Natural killer cell (primary cell): ENCODE measurements at places on chromosomes 1 and 21. TPM values are rescaled to one million over a fixed set of nuclear protein-coding genes. Genes with fewer than 3 reads are reported as not detected.

DNA sequence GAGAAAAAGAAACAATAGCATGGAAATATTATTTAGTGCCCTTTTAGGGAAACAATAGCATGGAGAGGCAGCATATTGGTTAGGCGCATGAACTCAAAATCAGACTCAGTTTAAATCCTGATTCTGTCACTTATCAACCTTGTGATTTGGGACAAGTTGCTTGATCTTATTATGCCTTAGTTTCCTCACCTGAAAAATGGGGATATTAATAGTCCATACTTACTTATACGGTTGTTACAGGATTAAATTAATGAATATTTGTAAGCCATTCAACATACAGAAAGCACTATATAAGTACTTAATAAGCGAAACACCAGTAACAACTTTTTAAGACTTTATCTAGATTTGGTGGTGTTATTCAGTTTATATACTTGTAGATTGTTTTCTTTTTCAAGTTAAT, 1.2 kb downstream of the TSEN15 start:
- H3K27me3 ChIP-seq = peaks cover 6% of the 10 kb centered on the region
- no peak overlapping the region for H3K4me3 ChIP-seq
- no peak for DNase-seq
- no peaks in the 10 kb centered on the region for H3K4me1 ChIP-seq

DNA sequence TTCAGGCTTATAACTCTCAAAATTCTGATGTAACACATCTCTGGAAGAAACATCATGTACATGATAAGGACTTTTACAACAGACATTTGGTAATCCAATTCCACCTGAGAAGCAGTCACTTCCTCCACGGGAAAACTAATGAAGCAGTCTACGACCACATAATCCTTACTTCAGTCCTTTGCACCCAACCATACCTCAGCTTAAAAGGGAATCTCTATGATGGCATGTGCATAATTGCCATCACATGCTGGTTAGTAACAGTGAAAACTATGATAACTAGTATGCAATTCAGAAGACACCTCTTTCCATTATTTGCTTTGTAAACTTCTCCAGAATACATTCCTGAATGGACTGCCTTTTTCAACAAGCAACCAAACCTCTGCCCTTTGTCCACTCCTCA, 53.1 kb downstream of the TTC13 start:
- peaks cover 87% of the 10 kb centered on the region for H3K36me3 ChIP-seq
- no peaks in the 10 kb centered on the region for H3K4me1 ChIP-seq
- no peaks in the 10 kb centered on the region for H3K27me3 ChIP-seq

Gene APOBEC4
- total RNA-seq = not detected

GRCh38 chr1:234842726-234843641, 233.0 kb upstream of the IRF2BP2 start:
- no peak overlapping the region for H3K4me3 ChIP-seq
- H3K4me1 ChIP-seq = peaks cover 25% of the 10 kb centered on the region
- H3K27ac ChIP-seq = peak overlapping the region; percentile 20
- no peaks in the 10 kb centered on the region for H3K36me3 ChIP-seq
- peak; percentile 74 for DNase-seq

DNA sequence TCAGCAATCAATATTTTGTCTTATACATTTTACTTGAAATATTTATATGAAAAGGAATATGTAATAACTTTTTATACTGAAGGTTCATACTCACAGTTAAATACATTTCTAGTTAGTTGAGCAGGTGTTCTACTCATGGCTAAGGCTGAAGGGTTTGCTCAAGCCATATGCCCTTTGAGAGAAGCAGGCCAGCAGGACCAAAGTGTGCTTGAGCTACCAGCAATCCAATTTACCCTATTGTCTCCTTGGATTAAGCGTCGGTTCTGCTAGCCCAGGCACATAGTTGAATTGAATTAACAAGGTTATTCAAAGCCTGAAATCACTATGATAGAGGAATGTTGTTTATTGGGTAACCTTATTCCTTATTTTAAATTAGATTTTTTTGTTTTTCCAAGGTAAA, 151.5 kb upstream of the BACE2 start:
- no peaks in the 10 kb centered on the region for H3K4me1 ChIP-seq
- no peak overlapping the region for H3K4me3 ChIP-seq
- no peak for DNase-seq
- H3K27ac ChIP-seq = no peak overlapping the region
- no peaks in the 10 kb centered on the region for H3K36me3 ChIP-seq

- H3K36me3 ChIP-seq = no peaks in the 10 kb centered on the region
- no peaks in the 10 kb centered on the region for H3K27me3 ChIP-seq
- no peak overlapping the region for H3K4me3 ChIP-seq
- H3K27ac ChIP-seq = no peak overlapping the region
- no peak for DNase-seq
Observed at GRCh38 chr1:167524651-167525050, 6.3 kb upstream of the CD247 start.

GRCh38 chr1:163537809-163538208, 216.1 kb downstream of the NUF2 start:
- no peak for DNase-seq
- H3K4me3 ChIP-seq = no peak overlapping the region
- H3K27me3 ChIP-seq = no peaks in the 10 kb centered on the region
- H3K36me3 ChIP-seq = no peaks in the 10 kb centered on the region
- H3K27ac ChIP-seq = no peak overlapping the region

DNA sequence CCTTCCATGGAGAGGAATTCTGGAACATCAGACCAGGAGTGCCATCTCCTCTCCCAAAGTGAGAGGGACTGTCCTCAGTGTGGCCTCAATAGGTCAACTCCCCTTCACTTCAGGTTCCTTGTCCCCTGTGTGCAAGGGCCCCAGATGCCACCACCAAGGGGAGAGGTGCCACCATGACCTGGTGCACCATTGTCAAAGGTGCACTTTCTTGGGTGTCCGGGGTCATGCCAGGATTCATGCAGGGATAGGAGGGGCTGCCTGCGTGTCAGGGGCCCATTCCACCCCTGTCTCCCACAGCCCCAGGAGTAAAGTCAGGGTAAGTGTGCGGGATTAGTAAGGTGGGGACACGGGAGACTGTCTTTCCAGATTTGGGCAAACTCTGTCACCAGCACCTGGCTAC, 21.4 kb upstream of the EPHA2 start:
- peaks cover 4% of the 10 kb centered on the region for H3K4me1 ChIP-seq
- DNase-seq = no peak
- no peak overlapping the region for H3K27ac ChIP-seq
- H3K36me3 ChIP-seq = no peaks in the 10 kb centered on the region
- no peak overlapping the region for H3K4me3 ChIP-seq

- no peaks in the 10 kb centered on the region for H3K27me3 ChIP-seq
- H3K27ac ChIP-seq = no peak overlapping the region
- no peak overlapping the region for H3K4me3 ChIP-seq
- H3K36me3 ChIP-seq = no peaks in the 10 kb centered on the region
- no peak for DNase-seq
Observed at GRCh38 chr1:33132549-33132948, 49.3 kb downstream of the TRIM62 start.

DNA sequence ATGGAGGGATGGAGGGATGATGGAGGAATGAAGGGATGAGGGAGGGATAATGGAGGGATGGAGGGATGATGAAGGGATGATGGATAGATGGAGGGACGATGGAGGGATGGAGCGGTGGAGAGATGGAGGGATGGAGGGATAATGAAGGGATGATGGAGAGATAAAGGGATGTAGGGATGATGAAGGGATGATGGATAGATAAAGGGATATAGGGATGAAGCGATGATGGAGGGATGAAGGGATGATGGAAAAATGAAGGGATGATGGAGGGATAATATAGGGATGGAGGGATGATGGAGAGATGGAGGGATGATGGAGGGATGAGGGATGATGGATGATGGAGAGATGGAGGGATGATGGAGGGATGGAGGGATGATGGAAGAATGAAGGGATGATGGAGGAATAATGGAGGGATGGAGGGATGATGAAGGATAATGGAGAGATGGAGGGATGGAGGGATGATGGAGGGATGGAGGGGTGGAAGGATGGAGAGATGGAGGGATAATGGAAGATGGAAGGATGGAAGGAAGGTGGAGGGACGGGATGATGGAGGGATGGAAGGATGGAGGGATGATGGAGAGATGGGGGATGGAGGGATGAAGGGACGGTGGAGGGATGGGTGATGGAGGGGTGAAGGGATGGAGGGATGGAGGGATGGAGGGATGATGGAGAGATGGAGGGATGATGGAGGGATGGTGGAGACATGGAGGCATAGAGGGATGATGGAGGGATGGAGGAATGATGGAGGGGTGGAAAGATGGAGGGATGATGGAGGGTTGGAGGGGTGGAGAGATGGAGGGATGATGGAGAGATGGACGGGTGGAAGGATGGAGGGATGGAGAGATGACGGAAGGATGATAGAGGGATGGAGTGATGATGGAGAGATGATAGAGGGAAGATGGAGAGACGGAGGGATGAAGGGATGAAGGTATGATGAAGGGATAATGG, 62.0 kb downstream of the KCNAB2 start:
- no peaks in the 10 kb centered on the region for H3K27me3 ChIP-seq

Gene TATDN3
- total RNA-seq = 11.6 TPM

- no peak overlapping the region for H3K4me3 ChIP-seq
- no peak overlapping the region for H3K27ac ChIP-seq
- no peaks in the 10 kb centered on the region for H3K4me1 ChIP-seq
- no peaks in the 10 kb centered on the region for H3K36me3 ChIP-seq
- DNase-seq = no peak
Observed at GRCh38 chr1:23150742-23151141, 17.9 kb downstream of the LUZP1 start.

Gene OR2G6
- total RNA-seq = not detected

DNA sequence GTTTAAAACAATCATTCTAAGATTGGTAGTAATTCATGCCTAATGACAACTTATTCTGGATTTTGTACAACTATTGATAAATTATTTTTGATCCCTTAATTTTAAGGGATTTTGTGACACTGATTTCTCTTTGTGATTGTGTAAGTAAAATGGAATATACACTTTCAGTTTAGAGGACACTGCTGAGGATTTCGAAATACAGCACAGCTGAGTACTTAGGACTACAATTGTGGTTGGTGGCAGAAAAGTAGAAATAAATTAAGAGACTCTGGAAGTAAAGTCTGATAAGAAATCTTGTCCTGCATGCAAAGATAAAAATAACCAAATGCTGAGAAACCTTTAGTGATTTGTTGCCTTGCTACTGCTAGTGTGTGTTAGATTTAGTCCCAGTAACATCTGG, 40.0 kb downstream of the TYW3 start:
- DNase-seq = no peak
- H3K36me3 ChIP-seq = no peaks in the 10 kb centered on the region
- peaks cover 2% of the 10 kb centered on the region for H3K27me3 ChIP-seq

GRCh38 chr21:45347712-45348499, 57.1 kb upstream of the COL18A1 start:
- no peaks in the 10 kb centered on the region for H3K27me3 ChIP-seq
- H3K27ac ChIP-seq = no peak overlapping the region
- H3K4me3 ChIP-seq = no peak overlapping the region
- H3K36me3 ChIP-seq = no peaks in the 10 kb centered on the region
- no peak for DNase-seq

Gene GFI1
- 46.0 TPM for total RNA-seq

- peaks cover 1% of the 10 kb centered on the region for H3K27me3 ChIP-seq
- H3K4me3 ChIP-seq = no peak overlapping the region
- no peaks in the 10 kb centered on the region for H3K36me3 ChIP-seq
- peaks cover 10% of the 10 kb centered on the region for H3K4me1 ChIP-seq
- no peak overlapping the region for H3K27ac ChIP-seq
- DNase-seq = no peak
Observed at GRCh38 chr1:234208791-234209190, 164.5 kb upstream of the COA6 start.

GRCh38 chr1:35215346-35215745, 22.4 kb upstream of the SFPQ start:
- no peaks in the 10 kb centered on the region for H3K27me3 ChIP-seq
- H3K36me3 ChIP-seq = no peaks in the 10 kb centered on the region
- no peak overlapping the region for H3K4me3 ChIP-seq
- no peak overlapping the region for H3K27ac ChIP-seq

Gene DIRAS3
- not detected for total RNA-seq

- H3K4me3 ChIP-seq = no peak overlapping the region
- DNase-seq = no peak
- H3K4me1 ChIP-seq = no peaks in the 10 kb centered on the region
Observed at GRCh38 chr1:95021805-95022643, 50.7 kb downstream of the ALG14 start.

- no peaks in the 10 kb centered on the region for H3K27me3 ChIP-seq
- no peaks in the 10 kb centered on the region for H3K4me1 ChIP-seq
- no peaks in the 10 kb centered on the region for H3K36me3 ChIP-seq
- H3K27ac ChIP-seq = no peak overlapping the region
Observed at GRCh38 chr1:44076066-44076465, 42.6 kb upstream of the KLF17 start.

Gene EDN2
- total RNA-seq = 0.64 TPM

GRCh38 chr1:214143006-214143992, 137.7 kb upstream of the SMYD2 start:
- DNase-seq = no peak
- no peak overlapping the region for H3K27ac ChIP-seq
- no peaks in the 10 kb centered on the region for H3K36me3 ChIP-seq
- H3K27me3 ChIP-seq = no peaks in the 10 kb centered on the region
- no peaks in the 10 kb centered on the region for H3K4me1 ChIP-seq

GRCh38 chr1:240808381-240808780, 196.4 kb upstream of the GREM2 start:
- no peak overlapping the region for H3K4me3 ChIP-seq
- H3K27ac ChIP-seq = no peak overlapping the region
- no peaks in the 10 kb centered on the region for H3K27me3 ChIP-seq
- H3K36me3 ChIP-seq = no peaks in the 10 kb centered on the region
- H3K4me1 ChIP-seq = no peaks in the 10 kb centered on the region

DNA sequence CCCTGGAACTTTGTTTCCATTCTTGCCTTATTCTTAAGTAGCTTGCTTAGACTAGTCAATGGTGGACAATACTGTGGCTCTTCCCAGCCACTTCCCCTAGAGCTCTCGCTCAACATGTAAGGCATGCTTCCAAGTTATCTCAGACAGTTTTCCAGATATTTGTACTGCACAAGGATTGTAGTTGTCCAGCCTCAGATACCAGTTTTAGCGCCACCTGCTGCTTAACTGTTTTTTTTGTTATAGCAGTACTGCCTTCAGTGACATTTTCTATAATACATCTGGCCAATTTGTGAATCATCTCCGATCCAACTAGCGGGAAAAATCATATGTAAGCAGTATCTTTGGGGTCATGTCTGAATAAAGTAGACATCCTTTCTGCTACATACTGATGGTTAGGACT, 346.7 kb upstream of the ADGRL4 start:
- H3K36me3 ChIP-seq = no peaks in the 10 kb centered on the region
- peak; percentile 1 for DNase-seq
- no peaks in the 10 kb centered on the region for H3K27me3 ChIP-seq
- H3K27ac ChIP-seq = no peak overlapping the region

DNA sequence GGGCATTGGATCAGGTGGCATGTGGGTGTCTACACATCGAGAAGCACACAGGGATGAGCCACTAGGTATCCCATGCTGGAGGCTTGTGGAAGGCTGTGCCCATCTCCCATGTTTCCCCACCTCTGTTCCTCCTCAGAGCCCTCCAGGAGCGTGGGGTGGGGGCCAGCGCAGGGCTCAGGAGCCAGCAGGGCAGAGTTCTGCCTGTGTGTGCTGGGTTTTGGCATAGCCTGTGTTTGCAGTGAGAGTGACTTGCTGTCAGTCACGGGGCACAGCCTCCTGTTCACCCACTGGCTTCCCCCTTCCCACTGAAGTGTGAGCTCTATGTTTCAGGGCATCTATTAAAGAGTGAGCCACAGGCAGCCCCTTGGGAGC, 10.4 kb downstream of the IBA57 start:
- peaks cover 2% of the 10 kb centered on the region for H3K36me3 ChIP-seq
- H3K4me1 ChIP-seq = peaks cover 13% of the 10 kb centered on the region
- no peaks in the 10 kb centered on the region for H3K27me3 ChIP-seq
- DNase-seq = no peak
